Cortex of kidney (tissue), 1 donor: ENCODE measurements at places on chromosomes 12 and 14.

GRCh38 chr12:102436867-102437266 is 43.5 kb downstream of the IGF1 start:
- no peak for DNase-seq

- DNase-seq, result no peak
These were observed 46.7 kb upstream of the CORO1C start for GRCh38 chr12:108778053-108778452.

DNA sequence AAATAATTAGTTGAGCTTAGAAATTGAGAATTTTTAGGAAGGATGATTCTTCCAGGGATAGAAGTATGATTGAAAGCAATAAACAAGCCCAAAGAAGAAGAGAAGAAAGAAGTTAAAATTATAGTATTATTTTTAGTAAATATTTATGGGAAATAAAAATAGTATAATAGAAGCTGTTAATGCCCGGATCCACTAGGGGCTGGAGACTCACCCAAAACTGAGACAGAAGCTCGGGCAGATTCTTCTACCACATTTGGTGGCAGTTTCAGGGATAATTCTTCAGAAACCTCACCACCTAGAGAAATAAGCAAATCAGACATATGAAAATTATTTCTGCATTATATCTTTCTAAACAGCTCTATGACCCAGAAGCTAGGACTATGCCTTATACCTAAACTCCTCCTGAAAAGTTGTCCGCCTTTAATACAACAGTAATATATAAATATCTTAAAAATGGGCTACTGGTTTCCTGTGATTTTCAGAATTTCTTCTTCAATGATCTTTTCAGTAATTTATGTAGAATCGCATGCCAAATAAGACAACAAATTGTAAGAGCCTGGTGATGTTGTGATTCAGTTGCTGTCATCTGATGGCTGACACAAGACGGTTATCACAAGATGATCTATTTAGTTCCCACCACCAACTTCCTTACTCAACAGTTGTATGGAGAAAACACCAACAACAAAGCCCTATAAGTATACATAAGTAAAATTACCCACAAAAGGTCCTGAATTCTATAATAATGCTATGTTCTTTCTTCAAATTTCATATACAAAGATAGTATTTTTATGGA is 35.6 kb downstream of the A2M start:
- no peak for DNase-seq

GRCh38 chr12:94434171-94434570 is 25.5 kb downstream of the CEP83 start:
- DNase-seq, result no peak

DNA sequence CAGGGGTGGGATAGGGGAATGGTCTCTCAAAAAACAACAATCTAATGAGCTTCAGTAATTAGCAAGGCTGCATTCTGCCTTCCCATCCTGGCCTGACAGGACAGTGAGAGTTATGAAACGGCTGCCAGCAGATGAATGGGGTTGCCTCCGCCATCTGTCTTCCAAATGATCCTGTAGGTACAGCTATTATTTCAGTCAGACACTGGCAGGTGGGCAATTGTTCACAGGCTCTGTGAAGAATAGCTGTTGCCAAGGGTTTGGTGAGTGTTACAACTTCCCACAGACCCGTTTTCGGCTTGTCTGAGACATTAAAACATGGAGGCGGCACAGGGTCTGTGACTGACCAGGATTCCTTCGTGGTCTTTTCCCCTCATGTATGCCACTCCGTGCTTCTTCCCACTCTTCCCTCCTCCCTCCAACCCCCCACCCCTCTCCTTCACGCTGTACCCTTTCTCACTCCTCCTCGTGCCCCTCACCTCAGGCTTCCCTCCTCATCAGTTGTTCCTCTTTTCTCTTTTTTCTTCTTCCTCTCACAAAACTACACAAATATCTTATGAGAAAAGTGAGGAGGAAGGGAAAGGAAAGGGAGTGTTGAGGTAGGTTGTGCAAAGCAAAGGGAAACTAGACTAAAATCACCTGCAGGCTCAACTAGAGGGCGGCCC is 160.8 kb upstream of the GZMB start:
- no peak for DNase-seq

DNA sequence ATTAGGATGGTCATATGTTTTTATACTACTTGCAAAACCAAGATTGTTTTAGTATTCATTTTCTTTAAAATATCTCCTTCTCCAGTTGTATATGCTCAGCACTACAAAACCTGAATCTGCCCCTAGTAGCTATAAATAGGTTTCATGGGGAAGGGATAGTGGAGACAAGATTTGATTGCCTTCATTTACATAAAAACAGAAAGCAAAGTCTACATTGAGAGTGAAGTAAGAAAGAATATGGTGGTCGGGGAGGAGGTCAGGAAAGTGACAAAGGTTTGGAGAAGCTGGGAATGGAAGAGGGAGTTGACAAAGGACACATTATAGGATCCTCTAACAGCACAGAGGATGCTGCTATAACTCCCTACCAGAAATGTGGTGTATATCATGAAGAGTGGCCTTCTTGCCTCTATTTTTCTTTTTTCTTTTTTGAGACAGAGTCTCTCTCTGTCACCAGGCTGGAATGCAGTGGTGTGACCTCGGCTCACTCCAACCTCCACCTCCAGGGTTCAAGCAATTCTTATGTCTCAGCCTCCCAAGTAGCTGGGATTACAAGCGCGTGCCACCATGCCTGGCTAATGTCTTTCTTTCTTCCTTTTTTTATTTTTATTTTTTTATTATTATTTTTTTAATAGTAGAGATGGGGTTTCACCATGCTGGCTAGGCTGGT is 6.6 kb upstream of the LRP6 start:
- no peak for DNase-seq

DNA sequence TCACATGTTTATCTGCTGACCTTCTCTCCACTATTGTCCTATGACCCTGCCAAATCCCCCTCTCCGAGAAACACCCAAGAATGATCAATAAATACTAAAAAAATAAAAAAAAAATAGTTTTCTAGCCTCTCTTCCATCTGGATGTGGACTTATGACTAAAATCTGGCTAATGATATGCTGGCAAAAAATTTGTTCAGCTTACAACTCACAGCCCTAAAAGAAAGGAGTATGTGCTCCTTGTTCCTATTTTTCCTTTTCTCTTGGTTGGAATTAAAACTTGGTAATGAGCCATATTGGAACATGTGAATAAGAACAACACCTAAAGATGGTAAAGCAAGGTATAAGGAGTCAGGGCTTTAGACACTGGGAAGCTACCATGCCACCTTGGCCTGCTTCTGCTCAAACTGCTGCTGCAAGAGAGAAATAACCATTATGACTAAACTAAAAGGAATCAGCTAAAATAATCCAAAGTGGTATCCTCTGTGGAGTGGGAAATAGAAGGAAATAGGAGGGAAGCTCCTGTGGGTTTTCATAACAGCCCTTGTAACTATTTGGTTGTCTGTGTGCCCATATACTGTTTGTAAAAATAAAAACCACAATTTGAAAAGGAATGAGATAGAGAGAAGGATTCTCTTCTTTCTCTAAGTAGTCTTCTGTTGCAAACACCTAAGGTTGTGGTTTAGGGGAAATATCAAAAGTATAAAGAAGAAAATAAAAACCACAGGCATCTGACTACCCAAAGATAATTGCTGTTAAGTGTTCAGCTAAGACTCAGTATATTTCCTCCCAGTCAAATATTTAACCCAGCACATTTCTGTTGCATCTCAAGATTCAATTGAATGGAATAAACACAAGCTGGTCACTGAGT is 53.8 kb downstream of the SDR9C7 start:
- DNase-seq, result no peak

- no peak for DNase-seq
These were observed 5.3 kb upstream of the HIF1A start for GRCh38 chr14:61690039-61690438.

DNA sequence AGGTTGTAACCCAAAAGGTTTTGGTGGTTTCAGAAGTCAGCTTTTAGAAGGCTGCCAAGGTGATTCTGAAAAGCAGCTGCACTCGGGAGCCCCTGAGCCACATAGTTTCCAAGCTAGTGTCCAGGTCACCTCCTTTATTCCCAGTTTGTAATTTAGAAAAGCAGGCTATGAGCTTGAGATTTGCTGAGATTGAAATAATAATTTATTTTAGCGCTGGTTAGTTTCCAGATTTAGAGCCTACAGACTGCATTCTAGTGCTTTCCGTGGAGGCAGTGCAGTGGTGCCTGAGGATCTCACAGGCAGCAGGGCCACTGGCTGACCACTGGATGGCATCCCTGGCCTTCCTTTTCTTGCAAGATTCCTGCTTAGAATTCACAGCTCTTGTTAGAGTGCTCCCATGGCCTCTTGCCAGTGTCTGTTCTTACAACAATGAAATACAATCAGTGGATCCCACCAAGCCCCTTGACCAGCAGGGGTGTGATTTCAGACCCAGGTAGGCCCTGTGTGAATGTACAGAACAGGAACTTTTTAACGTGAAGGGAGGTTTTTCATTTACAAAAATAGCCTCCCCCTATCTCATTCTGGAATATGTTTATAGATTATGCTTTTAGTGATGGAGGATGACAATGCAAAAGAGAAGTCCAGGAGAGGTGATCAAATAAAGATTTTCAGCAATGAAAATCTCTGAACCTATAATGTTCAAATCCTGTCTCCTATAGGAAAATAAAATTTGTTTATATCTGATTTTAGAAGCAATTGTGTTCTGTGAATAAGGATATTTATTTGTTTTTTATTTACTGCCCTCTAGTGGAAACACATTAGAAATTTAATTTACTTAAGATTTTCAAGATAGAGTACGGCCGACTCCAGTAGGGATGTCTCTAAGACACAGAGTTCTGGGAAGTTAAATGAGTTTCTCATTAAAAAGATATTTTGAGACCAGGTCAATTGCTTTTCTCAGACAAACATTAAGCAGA is 362.1 kb upstream of the STXBP6 start:
- no peak for DNase-seq

DNA sequence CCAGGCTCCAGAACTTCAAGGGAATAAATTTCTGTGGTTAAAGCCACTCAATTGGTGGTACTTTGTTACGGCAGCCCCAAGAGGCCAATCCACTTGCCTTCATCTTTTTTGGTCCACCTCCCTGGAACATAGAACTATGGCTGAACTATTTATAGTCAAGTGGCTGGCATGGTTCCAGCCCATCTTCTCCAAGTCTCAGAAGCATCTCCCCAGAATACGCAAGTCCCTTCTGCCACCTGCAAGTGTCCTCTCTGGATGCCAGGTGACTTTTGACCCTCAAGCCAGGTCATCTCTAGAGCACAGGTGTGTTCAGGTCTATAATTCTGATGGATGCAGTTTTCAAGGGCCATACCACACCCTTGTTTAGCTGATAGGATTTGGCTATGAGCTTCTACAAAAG is 371.5 kb downstream of the AACS start:
- DNase-seq, result no peak

GRCh38 chr12:69173368-69173767 is 66.0 kb upstream of the CPSF6 start:
- DNase-seq, result no peak

DNA sequence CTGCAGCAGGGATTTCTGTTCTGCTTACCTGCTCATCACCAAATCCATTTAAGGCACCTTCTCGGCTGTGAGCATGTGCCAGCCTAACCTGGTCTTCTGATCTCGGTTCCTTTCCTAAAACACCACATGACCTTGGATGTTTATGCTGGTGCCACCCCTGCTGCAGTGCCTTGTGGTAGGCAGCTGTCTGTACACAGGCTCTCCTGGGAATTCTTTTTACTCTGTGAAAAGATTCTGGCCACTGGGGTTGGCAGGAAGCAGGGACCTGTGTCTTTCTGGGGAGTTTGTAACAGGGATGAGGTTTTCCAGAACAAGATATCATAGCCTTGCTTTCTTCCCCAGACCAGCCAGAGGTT is 10.4 kb upstream of the PLEKHG3 start:
- DNase-seq, result no peak

- DNase-seq, result no peak
These were observed 147.1 kb downstream of the GRIP1 start for GRCh38 chr12:66531766-66532165.

DNA sequence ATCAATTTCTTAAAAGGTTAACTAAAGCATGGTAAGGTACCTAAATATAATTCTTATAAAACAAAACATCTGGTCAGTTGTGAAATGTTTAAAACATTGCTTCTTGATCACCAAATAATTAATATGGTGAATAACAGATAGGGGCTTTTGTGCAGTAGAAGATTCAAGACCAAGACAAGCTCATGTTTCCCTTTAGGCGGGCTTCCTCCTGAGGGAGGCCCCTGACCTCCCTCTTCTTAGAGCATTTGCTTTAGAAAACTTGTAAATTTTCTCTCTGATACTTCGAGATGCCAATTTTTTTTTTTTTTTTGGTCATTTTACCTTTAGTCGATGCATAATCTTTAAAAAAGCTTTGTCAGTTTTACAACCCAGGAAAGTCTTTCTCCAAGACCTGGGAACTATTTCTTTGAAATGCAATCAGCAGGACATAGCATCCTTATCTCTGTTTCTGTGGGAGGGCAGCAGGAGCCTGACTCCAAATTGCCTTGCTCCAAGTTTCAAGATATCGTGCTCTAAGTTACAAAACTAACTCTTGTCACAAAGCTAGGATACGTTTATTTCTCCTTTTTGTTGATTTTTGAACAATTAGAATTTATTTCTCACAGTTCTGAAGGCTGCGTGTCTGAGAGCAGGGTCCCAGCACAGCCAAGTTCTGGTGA is 66.6 kb upstream of the BICD1 start:
- no peak for DNase-seq

GRCh38 chr12:72077111-72077820 is 138.6 kb downstream of the TPH2 start:
- no peak for DNase-seq

DNA sequence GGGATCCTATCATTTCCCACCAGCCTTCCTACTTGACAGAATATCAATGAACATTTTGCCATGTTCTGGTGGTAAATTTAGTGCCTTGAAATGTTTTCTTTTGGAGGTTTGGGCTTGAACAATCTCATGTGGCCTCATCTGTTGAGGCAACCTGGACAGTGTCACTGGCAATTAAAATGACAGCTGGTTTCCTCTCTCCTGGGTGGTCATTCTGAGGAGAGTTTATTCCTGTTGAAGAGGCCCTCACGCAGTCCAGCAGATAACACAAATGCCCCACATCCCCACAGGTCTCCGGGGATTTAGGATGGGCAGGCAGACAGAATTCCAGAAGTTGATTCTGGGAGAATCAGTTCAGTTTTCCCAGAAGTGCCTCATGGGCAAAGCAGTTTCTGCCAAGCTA is 41.9 kb downstream of the MMAB start:
- DNase-seq, result no peak
